ENCODE measurements at places on chromosomes 12 and 14.
A peak's percentile ranks its signal among the peaks of the same experiment; 100 is the strongest.

DNA sequence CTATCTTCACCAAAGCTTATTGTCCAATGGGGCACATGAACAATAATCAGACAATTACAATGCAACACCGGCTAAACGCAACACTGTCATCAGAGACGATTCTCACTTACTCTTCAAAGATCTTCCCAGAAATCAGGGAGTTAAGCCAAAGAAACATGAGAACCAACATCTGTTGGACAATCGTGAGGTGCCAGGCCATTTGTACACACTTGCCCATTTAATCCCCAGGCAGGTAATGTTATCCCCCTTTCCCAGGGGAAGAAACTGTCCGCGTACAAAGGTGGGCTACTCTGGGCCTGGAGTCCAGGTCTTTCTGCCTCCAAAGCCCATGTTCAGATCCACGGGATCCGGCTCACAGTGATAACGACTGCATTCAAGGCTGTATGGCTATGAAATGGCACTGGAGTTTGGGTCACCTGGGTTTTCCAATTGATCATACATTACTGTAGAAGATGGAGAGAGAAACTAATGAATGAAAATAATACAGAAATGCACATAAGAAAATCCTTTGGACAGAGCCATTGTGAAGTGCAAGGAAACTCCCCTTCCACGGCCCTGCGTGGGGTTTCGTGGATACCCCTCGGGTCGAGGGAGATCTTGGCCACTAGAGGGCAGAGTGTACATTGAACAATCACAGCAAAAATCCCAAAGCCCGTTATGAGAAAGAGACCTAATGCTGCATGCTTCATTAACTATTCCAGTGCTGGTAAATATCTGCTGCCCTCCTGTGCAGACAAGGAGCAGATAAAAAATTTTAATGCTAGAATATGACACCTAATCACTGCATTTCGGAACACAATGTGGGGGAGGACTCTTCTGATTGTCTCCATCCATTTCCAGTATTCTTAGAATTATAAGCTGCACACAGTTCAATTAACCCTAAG, 111.4 kb downstream of the EGLN3 start:
- DNase-seq = peak; percentile 65

- DNase-seq = no peak
Measured at GRCh38 chr12:89918172-89918846, 209.7 kb upstream of the ATP2B1 start.

DNA sequence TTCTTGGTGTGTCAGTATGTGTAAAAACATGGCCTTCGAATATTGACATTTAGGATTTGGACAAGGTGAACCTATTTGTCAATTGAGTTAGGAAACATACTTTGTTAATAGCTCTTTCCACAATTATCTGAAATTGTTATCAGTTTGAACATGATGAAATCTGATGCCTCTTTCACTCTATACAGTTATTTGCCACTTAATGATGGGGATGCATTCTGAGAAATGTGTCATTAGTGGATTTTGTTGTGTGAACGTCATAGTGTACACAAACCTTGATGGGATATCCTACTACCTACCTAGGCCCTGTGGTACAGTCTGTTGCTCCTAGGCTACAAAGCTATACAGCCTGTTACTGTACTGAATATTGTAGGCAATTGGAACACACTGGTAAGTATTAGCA, 4.8 kb downstream of the TULP3 start:
- no peak for DNase-seq

DNA sequence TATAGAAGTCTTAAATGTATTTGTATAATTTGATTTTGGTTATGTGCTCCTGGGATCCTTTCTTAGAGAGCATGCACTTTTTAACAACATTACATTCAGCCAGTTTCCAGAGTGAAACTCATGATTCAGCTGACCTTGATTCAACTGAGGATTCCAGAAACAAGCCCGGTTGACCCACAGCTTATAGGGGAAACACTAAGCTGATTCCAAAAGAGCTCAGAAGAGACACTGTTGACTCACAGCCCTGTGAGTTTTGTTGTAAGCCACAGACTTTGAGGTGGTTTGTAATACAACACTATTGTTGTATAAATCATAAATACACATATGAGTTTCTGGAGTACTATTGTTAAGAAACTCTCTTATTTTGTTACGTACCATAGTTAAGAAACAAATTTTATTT, 133.8 kb upstream of the MGAT4C start:
- no peak for DNase-seq

- DNase-seq = no peak
Measured at GRCh38 chr14:61524211-61524806, 171.0 kb upstream of the HIF1A start.

DNA sequence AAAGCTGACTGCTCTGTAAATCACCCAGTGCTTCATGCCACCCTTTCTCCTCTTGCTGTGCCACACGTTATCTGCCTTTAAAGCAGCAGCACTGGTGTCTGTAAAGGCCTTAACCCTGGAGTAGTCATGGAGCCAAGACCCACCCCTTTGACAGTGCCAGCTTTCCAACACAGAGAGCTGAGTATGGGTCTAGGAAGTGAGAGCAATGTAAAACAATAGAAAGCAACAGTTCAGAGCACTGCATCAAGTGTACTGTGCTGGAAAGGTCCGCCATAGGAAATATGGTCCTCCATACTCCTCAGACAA, 139.5 kb downstream of the DAD1 start:
- DNase-seq = no peak

- DNase-seq = no peak
Measured at GRCh38 chr12:102513272-102513671, 32.9 kb upstream of the IGF1 start.

GRCh38 chr14:59439256-59439965, 25.8 kb downstream of the GPR135 start:
- no peak for DNase-seq

DNA sequence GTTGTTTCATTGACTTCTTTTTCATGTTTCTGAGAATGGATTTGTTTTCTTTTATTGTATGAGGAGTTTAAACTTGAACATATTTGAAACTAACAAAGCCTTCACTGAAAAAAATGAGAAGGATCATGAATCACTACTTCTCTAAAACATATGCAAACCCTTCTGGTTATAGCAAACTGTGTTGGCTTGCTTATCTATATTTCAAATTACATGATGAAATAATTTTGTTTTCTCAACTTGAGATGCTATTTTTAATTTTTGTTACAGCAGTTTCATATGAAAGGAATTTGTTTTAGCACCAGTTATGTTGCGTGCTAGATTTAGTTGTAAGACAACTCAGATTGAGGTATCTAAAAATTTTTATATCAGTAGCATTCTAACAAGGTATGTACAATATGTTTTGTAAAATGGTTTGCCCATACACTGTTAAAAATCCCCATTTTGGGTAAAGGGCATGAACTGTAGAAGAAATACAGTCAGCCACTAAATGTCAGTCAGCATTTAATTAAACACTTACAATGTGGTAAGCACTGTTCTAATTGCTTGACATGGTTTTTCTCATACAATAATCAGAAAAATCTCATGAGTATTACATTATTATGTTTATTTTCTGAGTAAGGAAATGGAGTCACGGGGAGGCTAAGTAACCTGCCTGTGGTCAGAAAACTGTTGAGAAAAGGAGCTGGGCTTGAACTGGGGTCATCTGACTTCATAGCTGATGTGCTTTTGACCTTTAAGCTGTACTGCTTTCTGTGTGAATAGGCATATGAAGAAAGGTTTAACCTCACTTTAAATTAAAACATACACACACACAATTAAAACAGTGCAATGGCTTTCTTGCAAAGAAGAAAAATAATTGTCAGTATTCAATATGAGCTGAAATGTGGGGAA, 105.7 kb downstream of the PLEKHA5 start:
- no peak for DNase-seq

- peak; percentile 25 for DNase-seq
Measured at GRCh38 chr14:104387022-104388010, 192.2 kb upstream of the C14orf180 start.

DNA sequence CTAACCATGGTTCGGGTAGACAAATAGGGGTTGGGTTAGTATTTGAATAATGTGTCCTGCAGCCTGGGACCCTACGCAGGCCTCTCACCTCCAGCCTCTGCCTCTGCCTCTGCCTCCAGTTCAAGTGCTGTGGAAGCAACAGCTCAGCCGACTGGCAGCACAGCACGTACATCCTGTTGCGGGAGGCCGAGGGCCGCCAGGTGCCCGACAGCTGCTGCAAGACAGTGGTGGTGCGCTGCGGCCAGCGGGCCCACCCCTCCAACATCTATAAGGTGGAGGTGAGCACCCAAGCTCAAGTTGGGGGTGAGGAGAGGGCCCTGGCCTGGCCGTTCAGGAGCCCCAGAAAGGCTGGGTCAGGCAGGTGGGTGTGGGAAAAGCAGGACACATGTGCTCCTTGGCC, 55.9 kb downstream of the TSPAN11 start:
- no peak for DNase-seq

DNA sequence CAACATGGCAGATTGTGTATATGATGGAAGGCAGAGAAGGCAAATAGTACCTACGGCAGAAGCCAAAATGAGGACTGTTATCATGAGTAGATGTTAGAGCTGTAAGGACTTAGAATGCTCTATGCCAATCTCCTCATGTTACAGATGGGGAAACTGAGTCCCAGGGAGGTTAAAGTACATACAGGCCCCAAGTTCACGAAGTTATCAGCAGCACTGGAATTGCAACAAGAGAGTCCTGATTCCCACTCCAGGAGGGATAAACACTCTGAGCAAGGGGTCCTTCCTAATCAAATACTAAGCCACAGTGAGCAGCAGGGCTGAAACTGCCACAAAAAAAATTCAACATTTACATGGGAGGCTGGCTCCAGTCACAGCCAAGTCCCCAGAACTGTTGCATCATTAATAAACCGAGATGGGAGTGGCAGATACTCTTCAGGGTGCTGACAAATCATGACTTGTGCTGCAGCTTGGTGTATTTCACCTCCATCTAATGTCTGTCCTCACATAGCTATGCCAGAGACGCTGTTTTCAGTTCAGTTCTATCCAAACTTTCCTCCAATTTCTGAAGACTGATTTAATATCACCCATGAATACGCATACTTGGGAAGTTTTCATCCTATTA, 24.2 kb downstream of the NUAK1 start:
- DNase-seq = no peak

DNA sequence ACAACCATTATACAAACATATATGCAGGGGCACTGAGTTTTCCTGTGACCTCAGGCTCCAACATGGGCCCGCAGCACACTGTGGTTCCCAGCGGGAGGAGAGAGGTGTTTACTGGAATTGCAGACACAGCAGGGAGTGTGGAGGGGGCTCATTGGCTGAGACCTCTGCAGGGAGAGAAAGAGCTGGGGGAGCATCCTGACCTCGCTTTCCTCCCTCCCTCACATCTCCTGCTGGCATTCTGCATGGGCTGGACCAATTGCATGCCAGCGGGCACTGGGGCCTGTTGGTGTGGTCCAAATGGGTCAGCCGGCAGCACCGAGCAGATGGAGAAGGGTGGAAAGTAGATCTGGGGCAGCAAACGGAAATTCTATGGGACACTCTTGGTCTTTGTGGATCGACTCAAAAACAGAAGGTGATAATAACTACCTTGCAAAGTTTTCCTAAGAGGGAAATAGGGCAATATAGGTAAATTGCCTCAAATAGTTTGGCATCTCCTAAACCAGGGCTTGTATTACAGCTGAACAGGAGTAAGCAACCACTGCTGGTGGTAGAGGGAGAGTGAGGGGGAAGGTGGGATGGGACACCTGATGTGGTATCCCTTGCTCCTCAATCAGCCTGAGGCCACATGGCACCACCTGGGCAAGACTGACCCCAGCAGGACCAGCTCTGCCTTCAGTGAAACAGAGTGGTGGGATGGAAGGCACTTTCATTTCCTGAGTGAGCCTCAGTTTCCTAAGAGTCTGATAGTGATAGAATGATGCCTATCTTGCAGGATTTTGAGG, 86.9 kb downstream of the NTF3 start:
- DNase-seq = no peak

- no peak for DNase-seq
Measured at GRCh38 chr12:127174881-127175280, 1092.1 kb upstream of the TMEM132C start.

DNA sequence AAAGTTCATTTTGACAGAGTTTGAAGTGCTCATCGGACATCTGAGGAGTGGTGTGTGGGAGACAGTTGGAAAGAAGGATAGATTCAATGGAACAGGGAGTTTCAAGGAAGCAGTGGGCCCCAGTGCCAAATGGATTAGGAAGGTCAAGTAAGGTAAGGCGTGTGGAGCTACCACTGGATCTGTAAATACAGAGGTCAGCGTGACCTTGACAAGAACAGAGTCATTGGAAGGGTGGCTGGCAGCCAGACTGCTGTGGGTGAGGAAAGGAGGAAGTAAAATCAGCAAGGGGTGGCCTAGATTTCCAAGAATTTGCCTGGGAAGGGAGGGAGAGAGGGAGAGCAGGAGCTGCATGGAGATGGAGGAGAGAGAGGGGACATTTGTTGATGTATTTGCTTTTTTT, 68.2 kb upstream of the IGF1 start:
- no peak for DNase-seq

DNA sequence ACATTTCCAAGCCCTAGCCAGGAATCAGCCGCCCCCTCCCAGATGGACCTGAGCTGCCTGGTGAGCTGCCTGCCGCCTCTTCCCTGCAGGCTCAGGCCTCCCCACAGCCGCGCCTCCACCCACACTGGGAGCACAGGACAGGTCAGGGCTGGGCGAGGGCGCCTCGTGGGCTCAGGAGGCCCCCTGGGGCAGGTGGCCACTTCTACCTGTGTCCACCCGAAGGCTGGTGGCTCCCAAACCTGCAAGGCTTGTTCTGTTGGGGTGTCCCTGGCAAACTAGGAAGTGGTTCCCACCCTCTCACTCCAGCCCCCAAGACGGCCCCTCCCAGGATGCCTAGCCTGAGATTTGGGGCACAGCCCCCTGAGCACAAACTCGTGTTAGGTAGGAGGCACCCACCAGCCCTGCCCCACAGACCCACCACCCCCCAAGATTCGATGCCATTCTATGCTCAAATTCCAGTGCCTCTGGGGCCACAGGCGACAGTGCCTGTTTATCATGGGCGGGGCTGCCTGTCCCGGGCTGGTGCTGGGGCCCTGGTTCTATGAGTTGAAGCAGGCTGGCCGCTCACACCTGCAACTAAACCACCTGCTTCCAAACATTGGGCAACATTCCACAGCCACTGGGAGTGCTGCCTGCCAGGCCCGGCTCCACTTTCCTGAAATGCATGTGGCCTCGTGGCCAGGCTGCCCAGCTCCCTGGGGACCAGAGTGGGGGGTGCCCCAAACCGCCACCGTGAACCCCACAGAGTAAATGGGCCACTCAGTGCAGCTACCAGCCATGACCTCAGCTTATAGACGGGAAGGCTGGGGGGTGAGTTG, 6.8 kb downstream of the MMP17 start:
- DNase-seq = no peak

- no peak for DNase-seq
Measured at GRCh38 chr14:90446405-90446804, 49.6 kb downstream of the CALM1 start.

- no peak for DNase-seq
Measured at GRCh38 chr14:49114161-49114893, 471.9 kb downstream of the RPS29 start.

- DNase-seq = no peak
Measured at GRCh38 chr12:127648321-127648720, 618.6 kb upstream of the TMEM132C start.

- DNase-seq = no peak
Measured at GRCh38 chr14:29236401-29236800, 469.8 kb downstream of the FOXG1 start.

Data from left lung (tissue), 14 donors.